ENCODE measurements at places on chromosomes 4 and X.
A peak's percentile ranks its signal among the peaks of the same experiment; 100 is the strongest.

- no peak for DNase-seq
Measured at GRCh38 chr4:139553751-139554641, 2.0 kb downstream of the SETD7 start.

DNA sequence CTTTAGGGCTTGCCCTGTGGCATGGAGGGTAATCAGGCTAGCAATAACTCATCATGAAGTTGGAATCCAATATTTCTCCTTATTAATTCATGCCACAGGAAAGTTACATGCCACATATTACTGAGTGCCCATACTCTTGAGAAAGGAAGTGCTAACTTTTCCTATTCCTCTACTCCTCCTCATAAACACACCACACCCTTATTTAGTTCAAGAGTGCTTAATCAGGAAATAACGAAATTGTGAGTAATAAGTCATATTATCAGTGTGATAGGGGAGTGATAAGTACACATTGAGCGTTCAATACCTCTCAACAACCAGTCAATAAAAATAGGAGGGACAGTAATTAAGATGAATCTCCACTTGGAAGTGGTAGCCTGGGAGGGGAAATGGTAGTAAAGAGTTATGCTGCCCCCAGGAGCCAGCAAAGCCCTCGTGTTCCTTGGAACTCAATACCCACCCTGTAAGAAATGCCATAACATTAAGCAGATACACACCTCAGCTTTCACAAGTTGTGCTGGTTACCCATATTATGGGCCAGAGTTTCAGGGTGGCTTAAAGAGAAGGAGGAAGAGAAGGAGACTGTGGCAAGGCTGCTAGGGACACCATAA, 410.0 kb upstream of the NR3C2 start:
- DNase-seq = no peak

DNA sequence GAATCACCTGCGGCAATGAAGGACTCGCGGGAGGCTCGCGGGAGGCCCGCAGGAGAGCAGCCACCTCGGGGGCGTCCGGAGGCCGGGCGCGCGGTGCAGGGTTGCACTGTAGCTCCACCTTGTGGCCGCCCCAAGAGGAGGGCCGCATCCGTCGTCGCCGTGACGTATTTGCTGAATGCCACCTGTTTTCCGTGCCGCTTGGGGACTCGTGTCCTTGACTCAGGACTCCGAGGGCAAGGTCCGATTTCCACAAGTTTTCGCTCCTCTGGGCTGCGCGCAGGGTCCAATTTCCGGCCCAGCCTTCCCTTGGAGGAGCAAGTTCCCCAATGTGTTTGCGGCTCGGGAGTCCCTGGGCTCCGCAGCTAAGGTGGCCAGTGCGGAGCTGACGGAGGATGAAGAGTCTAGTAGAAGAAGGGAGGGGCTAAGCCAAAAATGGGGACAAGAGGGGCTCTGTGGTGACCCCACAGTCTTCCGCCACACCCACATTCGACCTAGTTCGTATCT, 10.7 kb upstream of the DLG3 start:
- peak; percentile 43 for DNase-seq

GRCh38 chr4:126448086-126448845, 1133.5 kb downstream of the FAT4 start:
- DNase-seq = no peak

DNA sequence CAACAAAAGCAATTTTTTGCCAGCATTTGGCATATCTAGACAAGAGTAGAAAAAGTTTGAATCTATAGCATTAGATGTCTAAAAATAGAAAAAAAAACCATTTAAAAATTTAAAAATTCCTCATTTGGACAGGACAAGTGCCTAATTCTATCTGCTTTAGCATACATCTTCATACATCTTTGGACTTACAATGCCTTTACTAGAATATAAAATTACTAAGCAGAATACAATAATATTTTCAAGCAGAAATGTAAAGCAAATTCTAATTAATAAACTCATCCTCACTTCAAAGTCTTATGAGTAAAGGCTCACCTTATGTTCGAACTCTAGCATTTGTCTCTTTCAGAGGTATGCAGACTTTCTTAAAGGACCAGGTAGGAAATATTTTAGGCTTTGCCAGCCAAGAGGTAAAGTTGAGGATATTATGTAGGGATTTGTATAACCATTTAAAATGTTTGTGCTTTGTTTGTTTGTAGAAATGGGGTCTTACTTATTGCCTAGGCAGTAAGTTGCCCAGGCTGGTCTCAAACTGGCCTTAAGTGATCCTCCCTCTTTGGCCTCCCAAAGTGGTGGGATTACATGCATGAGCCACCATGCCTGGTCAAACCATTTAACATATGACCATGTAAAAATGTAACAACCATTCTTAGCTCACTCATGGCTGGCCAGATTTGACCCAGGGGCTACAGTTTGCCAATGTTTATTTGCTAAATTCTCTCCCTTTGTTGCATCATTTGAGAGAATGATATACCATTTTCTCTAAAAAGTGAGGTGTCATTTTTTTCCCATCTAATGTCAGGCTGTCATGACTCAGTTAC, 29.1 kb downstream of the UGDH start:
- DNase-seq = no peak

GRCh38 chrX:132482632-132483031, 6.2 kb downstream of the MBNL3 start:
- no peak for DNase-seq

DNA sequence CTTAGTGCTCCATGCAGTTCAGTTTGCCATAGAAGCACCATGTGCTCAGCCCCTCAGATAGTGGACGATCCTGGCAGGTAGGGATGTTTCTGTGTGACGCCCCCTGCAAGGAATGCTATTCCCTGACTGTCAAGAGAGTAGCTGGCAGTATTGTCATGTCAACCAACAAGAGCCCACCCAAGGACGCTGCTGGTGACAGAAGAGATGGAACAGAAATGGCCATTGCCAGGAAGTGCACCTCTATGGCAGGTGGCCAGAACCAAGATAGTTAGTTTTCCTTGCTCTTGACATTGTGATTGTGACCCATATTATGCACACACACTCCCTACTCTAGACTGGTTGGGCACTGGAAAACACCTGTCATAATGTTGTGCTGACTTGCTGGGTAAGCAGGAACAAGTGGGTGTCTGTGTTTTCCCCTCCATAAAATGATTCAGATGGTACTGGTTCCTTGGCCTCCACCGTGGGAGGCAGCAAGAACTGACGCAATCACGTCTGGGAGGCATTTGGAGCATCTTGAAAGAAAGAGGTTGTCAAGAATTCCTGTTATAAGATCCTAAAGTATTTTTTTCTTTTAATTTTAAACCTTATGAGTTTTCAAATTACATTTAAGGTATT, 507.9 kb downstream of the MID1IP1 start:
- no peak for DNase-seq

GRCh38 chrX:151384807-151385206, 12.2 kb upstream of the VMA21 start:
- DNase-seq = no peak

GRCh38 chr4:182369211-182369610, 126.0 kb downstream of the TENM3 start:
- DNase-seq = no peak

- no peak for DNase-seq
Measured at GRCh38 chr4:47418147-47418546, 45.4 kb downstream of the COMMD8 start.

GRCh38 chrX:94288325-94288724, 614.3 kb downstream of the FAM133A start:
- DNase-seq = no peak

GRCh38 chrX:46587158-46587557, 13.6 kb downstream of the CHST7 start:
- DNase-seq = no peak

DNA sequence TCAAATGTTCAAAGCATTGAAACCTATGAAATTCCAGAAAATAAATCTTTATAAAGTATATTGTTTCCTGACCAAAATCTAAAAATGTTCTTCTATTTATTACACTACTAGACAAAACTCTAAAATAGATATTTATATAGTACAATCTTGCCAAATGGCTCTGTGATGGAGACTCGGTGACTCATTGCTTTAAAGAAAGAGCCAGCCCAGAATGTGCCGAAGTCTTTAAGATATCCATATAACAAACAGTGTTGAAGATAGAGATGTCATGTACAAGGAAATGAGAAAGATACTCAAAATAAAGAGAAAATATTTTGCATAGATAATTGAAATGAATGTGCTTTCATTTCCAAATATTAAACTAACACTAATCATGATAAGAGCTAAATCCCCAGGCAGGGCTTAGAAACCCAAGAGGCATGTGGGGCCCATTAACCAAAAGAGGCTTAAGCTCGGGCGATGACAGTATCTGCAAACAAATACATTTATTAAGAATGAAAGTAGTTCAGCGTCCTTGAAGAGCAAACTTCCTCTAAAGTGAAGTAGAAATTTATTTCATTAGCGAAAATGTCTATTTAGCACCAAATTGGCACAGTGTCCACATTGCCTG, 102.1 kb upstream of the FAM9B start:
- DNase-seq = no peak

- no peak for DNase-seq
Measured at GRCh38 chr4:78688366-78688765, 87.8 kb upstream of the BMP2K start.

DNA sequence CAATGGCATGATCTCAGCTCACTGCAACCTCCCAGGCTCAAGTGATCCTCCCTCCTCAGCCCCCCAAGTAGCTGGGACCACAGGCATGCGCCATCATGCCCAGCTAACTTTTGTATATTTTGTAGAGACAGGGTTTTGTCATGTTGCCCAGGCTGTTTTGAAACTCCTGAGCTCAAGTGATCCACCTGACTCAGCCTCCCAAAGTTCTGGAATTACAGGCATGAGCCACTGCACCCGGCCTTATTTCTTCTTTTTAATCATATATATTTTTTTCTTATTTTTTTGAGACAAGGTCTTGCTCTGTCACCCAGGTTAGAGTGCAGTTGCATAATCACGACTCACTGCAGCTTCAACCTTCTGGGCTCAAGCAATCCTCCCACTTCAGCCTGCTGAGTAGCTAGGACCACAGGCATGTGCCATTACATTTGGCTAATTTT, 184.0 kb downstream of the TSPAN5 start:
- DNase-seq = no peak

DNA sequence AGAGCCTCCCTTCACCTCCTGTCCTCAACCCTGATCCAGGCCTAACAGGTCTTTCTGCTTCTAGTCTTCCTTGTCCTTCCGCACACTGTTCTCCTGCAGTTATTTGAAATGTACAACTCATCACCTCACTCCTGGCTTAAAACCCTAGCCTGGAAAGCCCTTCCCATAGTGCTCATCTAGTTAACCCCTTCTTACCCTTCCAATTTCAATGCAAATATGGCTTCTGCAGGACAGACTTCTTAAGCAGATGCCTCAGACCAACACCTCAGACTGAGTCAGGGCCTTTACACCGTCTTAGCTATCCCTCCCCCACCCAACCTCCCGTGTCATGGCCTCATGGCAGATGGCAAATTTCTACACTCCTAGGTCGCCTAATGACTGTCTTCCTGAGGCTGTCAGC, 130.4 kb downstream of the BCOR start:
- DNase-seq = no peak

DNA sequence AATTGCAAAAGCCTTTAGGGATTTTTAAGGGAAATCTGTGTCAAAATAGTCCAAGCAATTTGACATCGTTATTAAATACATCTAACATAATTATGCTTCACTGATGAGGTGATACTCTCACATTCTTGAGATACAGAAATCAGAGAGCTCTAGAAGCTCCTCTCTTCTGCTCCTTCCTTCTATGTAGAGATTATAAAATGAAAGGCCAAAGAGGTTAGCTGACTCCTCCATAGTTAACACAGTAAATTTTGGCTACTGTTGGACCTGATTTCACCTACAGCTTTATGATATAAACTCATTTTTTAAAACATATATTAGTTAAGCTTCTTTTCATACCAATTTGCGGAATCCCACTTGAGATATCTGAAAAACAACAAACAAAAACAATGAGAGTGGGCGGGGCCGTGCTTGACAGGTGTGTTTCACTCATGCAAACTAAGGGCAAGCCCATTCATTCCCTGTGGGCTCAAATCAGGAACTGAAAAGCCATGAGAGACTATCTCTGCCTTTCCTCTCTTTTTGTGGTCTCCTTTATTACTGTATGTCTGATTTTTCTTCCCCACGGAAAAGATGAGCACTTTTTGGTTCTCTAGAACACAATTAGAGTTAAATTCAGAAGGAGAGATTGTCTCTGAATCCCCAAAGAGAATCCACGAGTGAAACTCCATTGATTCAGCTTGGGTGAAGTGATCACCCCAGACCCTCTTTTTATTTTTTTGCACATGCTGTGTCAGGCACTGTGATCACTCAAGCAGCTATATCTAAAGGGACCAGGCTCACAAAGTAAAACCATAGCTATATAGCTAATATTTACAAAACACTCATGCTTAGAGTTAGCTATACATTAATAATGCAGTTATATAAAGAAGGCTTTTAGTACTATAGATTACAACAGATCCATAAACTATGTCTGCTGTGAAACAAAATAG, 566.3 kb downstream of the IL15 start:
- no peak for DNase-seq

DNA sequence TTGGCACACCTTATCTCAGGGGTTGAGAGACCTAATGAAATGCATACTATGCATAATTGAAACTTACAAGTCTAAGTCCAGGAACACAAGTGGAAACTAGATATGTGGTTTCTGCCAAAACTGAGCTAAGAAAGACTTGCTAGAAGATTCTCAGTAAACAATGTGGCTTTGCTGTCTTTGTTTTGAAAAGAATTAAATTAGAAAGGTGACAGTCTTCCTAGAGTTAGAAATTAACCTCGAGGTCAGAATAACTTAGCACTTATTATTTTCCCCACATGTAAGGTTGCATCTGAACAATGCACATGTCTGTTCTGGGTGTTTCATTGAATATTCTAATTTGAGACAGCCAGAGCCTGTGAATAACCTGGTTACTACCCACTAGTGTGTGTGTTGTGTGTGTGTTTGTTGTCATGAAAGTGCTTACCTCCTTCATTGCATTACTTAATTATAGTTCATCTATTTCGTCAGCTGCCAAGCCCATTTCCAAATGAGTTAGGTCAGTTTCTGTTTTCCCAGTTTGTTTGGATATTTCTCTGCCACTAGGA, 1.5 kb downstream of the EREG start:
- DNase-seq = no peak

- no peak for DNase-seq
Measured at GRCh38 chr4:22071749-22072148, 123.2 kb upstream of the KCNIP4 start.

- no peak for DNase-seq
Measured at GRCh38 chr4:175062183-175062592, 144.0 kb downstream of the ADAM29 start.

DNA sequence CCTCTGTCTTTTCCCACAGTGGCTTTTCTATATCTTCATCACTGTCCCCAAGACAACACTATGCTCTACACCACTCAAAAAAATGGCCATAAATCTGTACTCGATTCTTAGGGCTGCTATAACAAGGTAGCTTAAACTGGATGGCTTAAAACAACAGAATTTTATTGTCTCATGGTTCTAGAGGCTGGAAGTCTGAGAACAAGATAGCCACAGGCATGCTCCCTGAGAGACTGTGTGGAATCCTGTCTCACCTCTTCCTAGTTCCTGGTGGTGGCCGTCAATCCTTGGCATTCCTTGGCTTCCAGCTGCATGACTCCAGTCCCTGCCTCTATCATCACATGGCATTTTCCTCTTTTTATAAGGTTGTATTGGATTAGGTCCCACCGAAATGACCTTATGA, 70.7 kb upstream of the DCLK2 start:
- no peak for DNase-seq

- DNase-seq = no peak
Measured at GRCh38 chrX:150694738-150695410, 1.7 kb downstream of the MTMR1 start.

- no peak for DNase-seq
Measured at GRCh38 chr4:150990993-150991392, 24.1 kb downstream of the LRBA start.

- DNase-seq = no peak
Measured at GRCh38 chr4:5033281-5033841, 14.1 kb upstream of the CYTL1 start.
